ENCODE measurements at places on chromosomes 2 and 18. TPM values are rescaled to one million over a fixed set of nuclear protein-coding genes. Genes with fewer than 3 reads are reported as not detected.

Gene SIX3
- not detected for total RNA-seq

Gene RESP18
- total RNA-seq: not detected

DNA sequence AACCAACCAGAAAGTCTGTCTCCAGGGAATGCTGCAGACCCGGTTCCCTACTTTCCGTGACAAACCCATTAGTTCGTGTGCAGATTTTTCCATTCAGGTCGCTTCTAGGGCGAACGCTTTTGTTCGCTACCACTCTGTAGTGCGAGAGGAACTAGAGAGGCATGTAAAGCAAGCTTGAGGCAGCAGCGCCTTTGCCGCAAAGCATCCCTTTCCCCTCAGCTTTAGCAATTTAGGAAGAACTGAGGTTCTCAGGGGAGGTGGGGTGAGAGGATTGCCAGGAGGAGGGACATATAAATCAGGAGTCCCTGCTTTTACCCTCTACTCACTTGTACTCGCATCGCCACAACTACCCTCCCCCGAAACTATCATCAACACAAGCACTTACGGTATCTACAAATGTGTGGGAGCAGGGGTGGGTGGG lies 748 bp upstream of the ZNF804A start:
- peak overlapping the region; percentile 54 for H3K27ac ChIP-seq
- no peaks in the 10 kb centered on the region for H3K4me1 ChIP-seq
- no peaks in the 10 kb centered on the region for H3K36me3 ChIP-seq
- DNase-seq: no peak
- peak overlapping the region; percentile 41 for H3K4me3 ChIP-seq

DNA sequence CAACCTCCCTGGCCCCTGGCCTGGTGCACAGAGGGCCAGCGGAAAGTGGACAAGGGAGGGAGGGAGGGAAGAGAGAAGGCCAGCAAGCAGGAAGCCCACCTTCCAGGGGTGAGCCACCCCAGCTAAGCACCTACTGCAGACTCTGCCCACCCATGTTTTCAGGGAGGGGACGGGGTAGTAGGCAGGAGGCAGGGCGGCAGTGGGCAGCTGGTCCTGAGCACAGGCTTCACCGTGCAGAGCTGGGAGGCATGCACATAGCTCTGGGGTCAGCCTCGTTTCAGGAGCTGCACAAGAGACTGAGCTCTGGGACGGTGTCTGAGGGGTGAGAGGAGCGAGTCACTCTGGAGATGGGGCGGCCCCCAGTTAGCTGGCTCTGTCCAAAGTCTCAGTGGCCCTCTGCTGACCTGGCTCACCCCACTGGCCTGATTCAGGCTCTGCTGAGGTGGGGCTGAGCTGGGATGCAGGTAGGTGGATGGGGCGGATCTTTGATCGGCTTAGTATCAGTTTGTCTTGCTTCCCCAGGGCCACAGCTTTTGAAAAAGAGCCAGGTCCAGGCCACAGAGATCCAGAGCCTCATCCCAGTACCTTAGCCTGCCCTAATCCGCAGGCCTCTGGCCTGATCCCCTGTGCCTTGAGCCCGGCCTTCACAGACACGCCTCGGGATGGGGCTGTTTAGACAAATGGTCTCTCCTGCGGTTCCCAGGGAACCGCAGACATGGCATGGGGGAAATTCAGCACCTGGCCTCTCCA lies 3.7 kb downstream of the NMUR1 start:
- H3K27ac ChIP-seq: no peak overlapping the region
- H3K4me1 ChIP-seq: no peaks in the 10 kb centered on the region
- no peak for DNase-seq
- H3K27me3 ChIP-seq: no peaks in the 10 kb centered on the region

DNA sequence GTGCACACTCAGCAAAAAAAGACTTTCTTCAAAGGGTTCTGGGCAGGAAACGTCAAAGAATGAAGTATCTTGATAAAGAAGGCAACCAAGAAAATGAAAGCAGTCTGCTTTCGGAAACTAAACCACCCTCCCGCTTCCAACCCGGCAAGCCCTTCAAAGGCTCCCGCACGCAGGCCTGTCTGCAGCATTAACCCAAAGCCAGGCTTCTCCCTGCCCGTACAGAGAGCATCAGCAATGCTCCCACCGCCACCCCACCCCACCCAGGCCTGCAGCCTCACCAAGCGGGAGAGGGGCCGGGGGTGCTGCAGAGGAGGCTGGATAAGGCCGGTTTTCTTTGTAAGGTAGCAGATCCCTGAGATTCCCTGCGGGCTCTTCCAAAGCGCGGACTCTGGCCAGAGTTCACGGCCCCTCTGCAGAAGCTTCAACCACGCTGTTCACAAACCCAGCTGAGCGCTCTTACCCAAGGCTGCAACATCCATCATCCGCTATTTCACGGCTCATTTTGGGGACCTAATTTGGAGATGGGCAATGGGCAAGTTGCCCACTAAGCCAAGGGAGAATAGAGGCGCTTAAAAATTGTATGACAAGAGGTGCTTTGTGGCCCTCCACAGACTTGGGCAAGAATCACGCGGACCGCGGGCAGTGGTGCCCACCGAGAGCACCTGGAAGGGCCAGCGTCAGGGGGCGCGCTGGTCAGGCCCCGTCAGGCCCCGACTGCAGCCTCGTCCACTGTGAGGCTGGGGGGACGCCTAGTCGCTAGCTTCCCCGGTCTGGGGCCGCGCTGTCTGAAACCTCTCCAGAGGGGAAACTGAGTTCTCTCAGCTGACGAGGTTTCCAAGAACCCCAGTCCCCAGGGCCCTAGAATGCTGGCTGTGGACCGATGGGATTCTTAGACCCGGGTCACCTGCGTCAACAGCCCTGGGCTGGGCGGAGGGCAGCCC lies 225.4 kb upstream of the ID2 start:
- DNase-seq: no peak
- no peak overlapping the region for H3K27ac ChIP-seq
- H3K4me3 ChIP-seq: no peak overlapping the region
- no peaks in the 10 kb centered on the region for H3K27me3 ChIP-seq
- H3K4me1 ChIP-seq: no peaks in the 10 kb centered on the region
- no peaks in the 10 kb centered on the region for H3K36me3 ChIP-seq

- no peak overlapping the region for H3K4me3 ChIP-seq
- no peak overlapping the region for H3K27ac ChIP-seq
- H3K4me1 ChIP-seq: no peaks in the 10 kb centered on the region
Observed at GRCh38 chr2:172751564-172751963, 15.9 kb downstream of the RAPGEF4 start.

DNA sequence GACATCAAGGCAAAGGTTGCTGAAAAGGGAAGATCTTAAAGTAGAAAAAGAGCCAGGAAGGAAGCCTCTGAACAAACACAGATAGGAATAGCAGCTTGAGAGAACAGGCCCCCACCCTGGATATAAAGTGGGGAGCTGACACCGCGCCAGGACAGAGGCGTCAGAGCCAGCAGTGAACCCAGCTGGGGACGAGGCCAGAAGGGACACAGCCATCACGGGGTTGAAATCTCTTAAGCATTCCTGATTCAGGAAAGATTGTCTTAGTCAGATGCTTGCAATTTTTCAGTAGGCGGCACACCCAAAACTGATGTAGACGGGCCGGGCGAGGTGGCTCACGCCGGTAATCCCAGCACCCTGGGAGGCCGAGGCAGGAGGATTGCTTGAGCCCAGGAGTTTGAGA lies 93.8 kb upstream of the PHLPP1 start:
- DNase-seq: no peak
- no peak overlapping the region for H3K27ac ChIP-seq
- no peaks in the 10 kb centered on the region for H3K4me1 ChIP-seq

Data from prostate gland (tissue), 2 donors.